Thymus (tissue), 14 donors: ENCODE measurements at places on chromosomes 2 and 18.

- no peak for DNase-seq
- no peaks in the 10 kb centered on the region for H3K36me3 ChIP-seq
- no peak overlapping the region for H3K4me3 ChIP-seq
- no peaks in the 10 kb centered on the region for H3K27me3 ChIP-seq
- H3K4me1 ChIP-seq: peaks cover 5% of the 10 kb centered on the region
Observed at GRCh38 chr2:9897846-9898245, 53.6 kb upstream of the GRHL1 start.

- no peaks in the 10 kb centered on the region for H3K4me1 ChIP-seq
- no peak overlapping the region for H3K4me3 ChIP-seq
- no peak overlapping the region for H3K27ac ChIP-seq
- no peak for DNase-seq
Observed at GRCh38 chr2:212299943-212300342, 238.7 kb downstream of the ERBB4 start.

DNA sequence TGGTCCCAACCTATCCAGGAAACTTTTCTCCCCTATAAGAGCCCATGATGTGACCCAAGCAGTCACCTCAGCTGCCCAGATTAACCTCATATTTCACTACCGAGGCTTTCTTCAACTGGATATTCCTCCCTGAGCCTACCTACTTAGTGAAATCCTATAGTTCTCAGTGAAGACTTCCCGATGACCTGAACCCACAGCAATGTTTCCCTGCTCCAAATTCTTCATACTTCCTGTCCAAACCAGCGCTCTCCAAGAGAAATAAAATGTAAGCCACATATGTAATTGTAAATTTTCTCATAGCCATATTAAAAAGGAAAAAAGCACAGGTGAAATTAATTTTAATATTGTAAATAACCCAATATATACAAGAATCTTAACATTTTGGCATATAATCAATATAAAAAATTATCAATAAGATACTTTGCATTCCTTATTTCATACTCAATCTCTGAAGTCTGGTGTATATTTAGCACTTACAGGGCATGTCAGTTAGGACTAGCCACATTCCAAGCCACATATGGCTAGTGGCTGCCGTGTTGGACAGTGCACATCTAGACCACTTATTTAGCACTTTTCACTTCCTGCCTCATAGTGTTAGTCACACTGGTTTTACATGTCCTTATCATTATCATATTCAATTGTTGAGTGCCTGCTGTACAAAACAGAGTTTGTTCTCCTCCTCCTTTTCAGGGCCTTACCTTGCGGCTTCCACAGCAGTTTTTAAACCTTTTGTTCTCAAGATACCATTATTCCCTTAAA lies 1.9 kb upstream of the STAT4 start:
- H3K27ac ChIP-seq: no peak overlapping the region
- H3K4me1 ChIP-seq: peaks cover 18% of the 10 kb centered on the region
- DNase-seq: no peak
- no peaks in the 10 kb centered on the region for H3K27me3 ChIP-seq

GRCh38 chr2:120940726-120941256 lies 205.1 kb downstream of the GLI2 start:
- H3K27ac ChIP-seq: no peak overlapping the region
- DNase-seq: no peak
- no peaks in the 10 kb centered on the region for H3K4me1 ChIP-seq
- no peaks in the 10 kb centered on the region for H3K27me3 ChIP-seq
- no peak overlapping the region for H3K4me3 ChIP-seq

DNA sequence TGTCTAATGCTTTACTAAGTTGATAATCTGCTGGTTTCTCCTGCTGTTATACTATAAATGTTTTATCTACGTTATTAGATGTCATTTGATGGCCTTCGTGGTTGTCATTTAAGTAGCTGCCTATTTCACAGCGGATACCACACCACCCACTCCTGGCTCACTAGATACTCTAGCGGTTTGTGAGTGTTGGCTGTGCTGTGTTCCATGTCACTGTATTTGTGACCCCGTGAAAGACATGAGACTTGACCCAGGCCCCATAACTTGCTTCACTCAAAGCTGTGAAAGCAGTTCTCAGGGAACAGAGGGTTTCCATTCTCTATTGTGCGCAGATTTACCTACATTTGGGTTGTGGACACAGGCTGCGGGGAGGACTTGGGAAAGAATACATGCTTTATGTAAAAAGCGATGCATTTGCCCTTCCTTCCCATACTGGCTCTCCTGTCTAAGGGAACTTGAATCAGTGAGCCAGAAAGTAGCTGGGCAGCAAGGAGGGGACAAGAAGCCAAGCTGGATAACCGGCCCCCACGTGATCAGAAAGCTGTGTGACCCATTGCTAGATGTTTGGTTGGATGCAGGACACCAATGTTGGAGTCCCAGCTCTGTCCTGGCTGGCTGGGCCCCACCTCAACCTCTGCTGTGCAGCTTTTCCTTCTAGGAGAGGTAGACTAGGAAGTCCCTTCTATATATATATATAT lies 52.2 kb downstream of the PLB1 start:
- H3K36me3 ChIP-seq: no peaks in the 10 kb centered on the region
- no peaks in the 10 kb centered on the region for H3K27me3 ChIP-seq
- no peak for DNase-seq
- no peak overlapping the region for H3K27ac ChIP-seq

GRCh38 chr2:88038263-88039105 lies 17.1 kb downstream of the KRCC1 start:
- H3K4me3 ChIP-seq: no peak overlapping the region
- DNase-seq: no peak

DNA sequence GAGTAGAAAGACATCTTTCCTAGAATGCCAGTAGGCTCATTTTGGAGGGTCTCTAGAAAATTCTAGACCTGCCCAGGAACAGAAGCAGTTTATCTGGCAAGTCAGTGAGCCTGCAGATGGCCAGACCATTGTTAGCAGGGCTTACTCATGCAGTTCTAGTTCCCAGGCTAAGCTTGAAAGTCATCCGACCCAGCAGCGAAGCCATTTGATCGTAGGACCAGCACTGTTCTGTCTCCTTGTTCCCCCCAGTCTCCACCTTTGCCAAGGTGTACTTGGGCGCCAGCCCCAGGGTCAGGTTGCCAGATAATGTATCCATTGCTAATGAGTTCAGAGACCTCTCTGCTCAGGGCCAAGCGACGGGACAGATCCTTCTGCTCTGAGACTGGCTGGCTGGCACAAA lies 70.1 kb downstream of the EPAS1 start:
- H3K27me3 ChIP-seq: no peaks in the 10 kb centered on the region
- no peak overlapping the region for H3K4me3 ChIP-seq
- no peaks in the 10 kb centered on the region for H3K36me3 ChIP-seq
- peaks cover 7% of the 10 kb centered on the region for H3K4me1 ChIP-seq
- DNase-seq: no peak

GRCh38 chr2:30641765-30642345 lies 165.4 kb downstream of the CAPN13 start:
- H3K4me1 ChIP-seq: no peaks in the 10 kb centered on the region
- DNase-seq: no peak
- no peak overlapping the region for H3K4me3 ChIP-seq
- peaks cover 7% of the 10 kb centered on the region for H3K36me3 ChIP-seq

GRCh38 chr2:238404406-238405216 lies 22.1 kb upstream of the ASB1 start:
- DNase-seq: no peak
- no peak overlapping the region for H3K4me3 ChIP-seq
- no peaks in the 10 kb centered on the region for H3K27me3 ChIP-seq
- no peaks in the 10 kb centered on the region for H3K4me1 ChIP-seq
- H3K27ac ChIP-seq: no peak overlapping the region

GRCh38 chr2:58860586-58860985 lies 619.5 kb upstream of the FANCL start:
- H3K4me1 ChIP-seq: peaks cover under 1% of the 10 kb centered on the region
- no peaks in the 10 kb centered on the region for H3K36me3 ChIP-seq
- no peak overlapping the region for H3K4me3 ChIP-seq
- H3K27ac ChIP-seq: no peak overlapping the region

- H3K36me3 ChIP-seq: no peaks in the 10 kb centered on the region
- no peaks in the 10 kb centered on the region for H3K4me1 ChIP-seq
- no peak overlapping the region for H3K4me3 ChIP-seq
Observed at GRCh38 chr2:177154809-177155208, 57.8 kb upstream of the HNRNPA3 start.

DNA sequence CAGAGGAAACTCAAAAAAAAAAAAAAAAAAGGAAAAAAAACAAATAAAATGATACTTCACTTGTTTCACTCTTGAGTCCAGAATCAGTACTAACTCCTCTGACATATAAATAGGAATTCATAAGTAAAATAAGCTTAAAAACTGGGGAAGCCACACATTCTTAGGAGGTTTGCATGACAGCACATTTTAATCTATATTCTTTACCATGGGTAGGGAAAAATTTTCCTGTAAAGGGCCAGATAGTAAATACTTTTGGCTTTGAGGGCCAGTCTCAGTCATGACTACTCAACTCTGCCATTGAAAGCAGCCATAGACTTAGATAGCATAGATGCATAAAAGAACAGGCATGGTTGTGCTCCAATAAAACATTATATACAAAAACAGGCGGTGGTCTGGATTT lies 145.2 kb downstream of the BCL11A start:
- no peak overlapping the region for H3K27ac ChIP-seq
- DNase-seq: no peak
- H3K36me3 ChIP-seq: no peaks in the 10 kb centered on the region
- peaks cover 17% of the 10 kb centered on the region for H3K4me1 ChIP-seq

GRCh38 chr2:231667096-231667427 lies 41.3 kb upstream of the PTMA start:
- peaks cover 78% of the 10 kb centered on the region for H3K4me1 ChIP-seq
- peak overlapping the region; percentile 36 for H3K4me3 ChIP-seq
- DNase-seq: no peak
- H3K27me3 ChIP-seq: no peaks in the 10 kb centered on the region
- peak overlapping the region; percentile 90 for H3K27ac ChIP-seq

GRCh38 chr2:184504252-184504651 lies 94.1 kb upstream of the ZNF804A start:
- H3K27me3 ChIP-seq: no peaks in the 10 kb centered on the region
- no peak overlapping the region for H3K4me3 ChIP-seq
- H3K36me3 ChIP-seq: no peaks in the 10 kb centered on the region

GRCh38 chr2:64944484-64944883 lies 44.7 kb upstream of the SLC1A4 start:
- DNase-seq: no peak
- H3K36me3 ChIP-seq: no peaks in the 10 kb centered on the region
- H3K27me3 ChIP-seq: no peaks in the 10 kb centered on the region
- H3K4me1 ChIP-seq: peaks cover 38% of the 10 kb centered on the region
- no peak overlapping the region for H3K4me3 ChIP-seq
- H3K27ac ChIP-seq: no peak overlapping the region

DNA sequence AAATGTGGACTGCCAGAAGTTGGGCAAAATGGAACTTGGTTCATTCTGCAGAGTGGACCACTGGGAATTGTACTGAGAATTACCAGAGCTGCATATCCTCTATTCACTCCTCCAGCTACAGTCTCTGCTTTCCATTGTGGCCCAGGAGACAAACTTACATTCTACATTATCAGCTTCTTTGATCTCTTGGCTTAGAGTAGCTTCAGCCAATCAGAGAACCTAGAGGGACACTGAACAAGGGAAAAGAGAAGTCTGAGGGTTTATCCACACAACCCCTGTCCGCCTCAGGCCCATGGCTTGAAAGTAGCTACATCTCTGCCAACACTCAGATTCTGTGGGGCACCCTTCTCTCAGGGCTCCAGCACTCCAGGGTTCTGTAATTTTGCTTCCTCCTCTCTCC lies 251.1 kb downstream of the TRIB2 start:
- H3K27me3 ChIP-seq: no peaks in the 10 kb centered on the region
- no peaks in the 10 kb centered on the region for H3K36me3 ChIP-seq
- no peaks in the 10 kb centered on the region for H3K4me1 ChIP-seq

GRCh38 chr18:6836331-6836730 lies 106.8 kb downstream of the ARHGAP28 start:
- H3K27ac ChIP-seq: no peak overlapping the region
- DNase-seq: no peak
- no peaks in the 10 kb centered on the region for H3K36me3 ChIP-seq
- no peak overlapping the region for H3K4me3 ChIP-seq
- H3K4me1 ChIP-seq: no peaks in the 10 kb centered on the region

GRCh38 chr18:40921845-40922629 lies 1033.0 kb upstream of the PIK3C3 start:
- H3K36me3 ChIP-seq: no peaks in the 10 kb centered on the region
- DNase-seq: no peak
- no peak overlapping the region for H3K4me3 ChIP-seq
- no peaks in the 10 kb centered on the region for H3K27me3 ChIP-seq

GRCh38 chr2:196957881-196958525 lies 31.5 kb upstream of the PGAP1 start:
- no peaks in the 10 kb centered on the region for H3K4me1 ChIP-seq
- H3K27ac ChIP-seq: no peak overlapping the region
- DNase-seq: no peak
- no peaks in the 10 kb centered on the region for H3K36me3 ChIP-seq
- no peaks in the 10 kb centered on the region for H3K27me3 ChIP-seq

DNA sequence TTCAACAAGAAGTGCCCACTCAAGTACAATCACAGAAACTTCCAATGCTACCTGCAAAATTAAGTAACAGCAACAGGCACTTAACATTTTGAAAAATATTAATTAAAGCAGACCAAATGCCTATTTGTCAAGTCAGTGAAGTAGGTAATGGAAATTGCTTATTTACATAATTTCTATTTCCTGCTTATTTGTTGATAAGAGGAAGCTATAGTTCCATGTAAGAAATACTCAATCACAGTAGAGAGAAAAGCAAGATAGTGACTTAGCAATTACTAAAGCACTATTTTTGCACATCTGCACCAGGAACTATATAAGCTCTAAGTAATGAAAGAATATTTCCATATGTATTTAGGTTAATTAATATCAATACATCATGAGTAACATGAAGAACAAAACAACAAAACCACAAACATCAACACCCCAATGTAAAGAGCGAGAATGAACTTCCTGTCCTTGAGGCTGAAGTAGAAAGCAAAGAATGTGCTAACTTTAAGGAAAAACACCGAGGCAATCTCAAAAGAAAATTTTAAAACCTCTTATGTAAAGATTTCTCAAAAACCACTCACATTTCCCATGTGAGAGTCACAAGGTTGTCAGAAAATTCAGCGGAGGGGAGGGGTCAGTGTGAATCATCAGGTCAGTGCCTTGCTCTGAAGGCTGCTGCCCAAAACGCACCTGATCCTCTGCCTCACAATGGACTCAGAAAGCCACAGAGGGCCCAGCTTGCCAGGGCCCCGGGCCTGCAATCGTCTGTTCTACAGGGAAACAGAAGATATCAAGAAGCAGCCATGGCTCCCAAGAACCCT lies 12.5 kb downstream of the NPC1 start:
- H3K36me3 ChIP-seq: peaks cover 34% of the 10 kb centered on the region
- H3K27ac ChIP-seq: peak overlapping the region; percentile 75
- DNase-seq: no peak
- no peak overlapping the region for H3K4me3 ChIP-seq

GRCh38 chr2:203936949-203937348 lies 386 bp downstream of the ICOS start:
- H3K27ac ChIP-seq: peak overlapping the region; percentile 74
- DNase-seq: no peak
- peaks cover 48% of the 10 kb centered on the region for H3K4me1 ChIP-seq

- H3K36me3 ChIP-seq: no peaks in the 10 kb centered on the region
- H3K4me1 ChIP-seq: no peaks in the 10 kb centered on the region
- H3K4me3 ChIP-seq: no peak overlapping the region
- no peaks in the 10 kb centered on the region for H3K27me3 ChIP-seq
- no peak overlapping the region for H3K27ac ChIP-seq
- DNase-seq: no peak
Observed at GRCh38 chr2:157245846-157246764, 11.4 kb upstream of the GALNT5 start.
